Stimulated activated CD4-positive, alpha-beta T cell treated with anti-CD3 and anti-CD28 coated beads, Interleukin-2, amount 100 ng/mL, for 24 hours (primary cell): ENCODE measurements at places on chromosomes 5 and 9.

DNA sequence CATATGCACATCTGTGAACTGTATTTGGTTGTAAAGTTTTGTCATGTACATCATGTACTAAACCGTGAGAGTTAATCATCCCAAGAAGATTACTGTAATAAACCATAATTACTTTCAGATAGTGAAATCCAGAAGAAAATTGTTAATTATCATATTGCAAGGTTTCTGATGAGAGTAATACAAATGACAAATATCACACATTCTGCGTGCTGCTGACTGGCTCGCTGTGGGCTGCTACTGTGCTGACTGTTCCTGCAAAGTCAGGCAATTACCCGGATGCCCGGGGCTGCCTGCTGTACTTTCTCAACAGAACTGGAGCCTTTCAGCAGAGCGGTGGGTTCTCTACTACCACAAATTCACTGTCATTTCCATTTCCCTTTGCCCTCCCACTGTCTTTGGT, 68.3 kb downstream of the SMARCA2 start:
- no peak for DNase-seq

GRCh38 chr5:19241690-19242089, 746.3 kb downstream of the CDH18 start:
- no peak for DNase-seq

- DNase-seq = no peak
Measured at GRCh38 chr9:115084709-115085108, 33.2 kb downstream of the TNC start.

DNA sequence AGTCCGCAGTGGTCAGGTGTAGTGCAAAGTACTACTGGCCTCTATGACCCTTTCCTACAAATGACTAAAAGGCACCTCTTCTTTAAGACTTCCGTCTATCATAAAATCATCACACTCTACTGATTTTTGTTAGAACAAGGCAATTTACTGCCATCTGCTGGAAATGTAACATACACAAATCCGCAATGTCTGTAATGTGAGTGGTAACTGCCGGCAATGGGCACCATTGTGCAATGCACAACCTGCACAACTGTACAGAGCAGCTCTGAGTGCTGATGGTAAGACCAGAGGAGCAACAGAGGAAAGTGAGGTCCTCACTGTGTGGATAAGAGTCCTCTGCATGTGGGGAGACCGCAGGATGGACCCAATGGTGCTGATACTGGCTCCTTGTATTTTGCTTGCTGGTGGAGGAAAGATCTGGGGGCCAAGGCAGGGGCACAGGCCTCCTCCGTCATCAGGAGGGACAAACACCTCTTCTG, 103.7 kb downstream of the ATPSCKMT start:
- DNase-seq = no peak

DNA sequence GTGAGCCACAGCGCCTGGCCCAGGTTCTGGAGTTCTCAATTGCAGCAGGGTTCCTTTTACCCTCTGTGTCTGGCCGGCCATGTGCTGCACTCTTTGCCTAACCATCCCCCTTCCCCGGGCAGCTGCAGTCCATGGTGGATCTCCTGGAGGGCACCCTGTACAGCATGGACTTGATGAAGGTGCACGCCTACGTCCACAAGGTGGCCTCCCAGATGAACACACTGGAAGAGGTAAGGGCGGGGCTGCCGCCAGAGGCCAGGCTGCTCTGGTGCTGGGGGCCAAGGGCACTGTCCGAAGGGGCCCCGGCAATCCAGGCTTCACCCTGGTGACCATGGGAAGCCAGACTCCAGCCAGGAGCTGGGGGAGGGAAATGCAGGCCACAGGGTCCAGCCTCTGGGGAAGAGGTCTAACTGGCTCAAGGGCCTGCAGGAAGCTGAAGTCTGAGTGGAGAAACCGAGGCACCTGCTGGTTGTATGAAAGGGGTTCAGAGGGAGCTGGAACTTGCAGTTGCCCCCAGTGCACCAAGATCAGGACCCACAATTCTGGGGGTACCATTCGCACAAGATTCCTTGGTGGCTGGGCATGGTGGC, 18.1 kb downstream of the OLFML2A start:
- no peak for DNase-seq

GRCh38 chr9:113486327-113486726, 22.8 kb downstream of the RGS3 start:
- no peak for DNase-seq

DNA sequence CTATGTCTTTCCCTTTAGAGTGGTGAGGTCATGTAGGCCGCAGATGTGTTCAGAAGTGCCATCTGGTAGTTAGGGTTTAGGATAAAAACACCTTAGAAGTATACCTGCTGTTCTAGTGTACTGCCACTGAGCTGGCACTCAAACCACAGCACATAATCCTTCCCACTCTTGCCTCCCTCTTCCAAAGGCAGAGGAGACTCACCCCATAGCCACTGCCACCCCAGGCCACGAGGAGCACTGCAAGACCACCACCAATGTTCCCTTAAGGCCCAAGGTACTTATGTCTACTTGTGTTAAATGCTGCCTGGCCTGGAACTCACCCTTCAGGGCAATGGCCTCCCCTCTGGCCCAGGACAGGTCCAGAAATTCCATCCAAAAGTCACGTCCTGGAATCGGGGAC, 379.5 kb upstream of the EDIL3 start:
- DNase-seq = no peak

GRCh38 chr5:175809531-175810121, 61.8 kb upstream of the CPLX2 start:
- no peak for DNase-seq

DNA sequence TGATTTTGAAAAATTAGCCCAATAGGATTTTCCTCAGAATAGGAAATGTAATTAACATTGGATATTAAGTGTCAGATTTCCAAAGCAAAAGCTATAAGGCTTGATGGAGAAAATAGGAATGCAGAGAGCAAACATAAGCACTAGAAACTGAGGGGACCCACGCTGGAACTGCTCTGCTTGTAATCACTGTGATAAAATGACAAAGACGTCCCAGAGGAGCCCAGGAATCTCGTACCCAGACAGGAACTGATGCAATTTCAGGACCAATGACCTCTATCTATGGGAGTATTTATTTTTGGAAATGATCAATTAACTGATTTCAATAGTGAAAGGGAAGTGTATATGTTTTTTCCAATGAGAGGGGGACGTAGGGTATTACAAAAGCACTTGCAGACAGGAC, 714.5 kb upstream of the WWC1 start:
- DNase-seq = no peak

DNA sequence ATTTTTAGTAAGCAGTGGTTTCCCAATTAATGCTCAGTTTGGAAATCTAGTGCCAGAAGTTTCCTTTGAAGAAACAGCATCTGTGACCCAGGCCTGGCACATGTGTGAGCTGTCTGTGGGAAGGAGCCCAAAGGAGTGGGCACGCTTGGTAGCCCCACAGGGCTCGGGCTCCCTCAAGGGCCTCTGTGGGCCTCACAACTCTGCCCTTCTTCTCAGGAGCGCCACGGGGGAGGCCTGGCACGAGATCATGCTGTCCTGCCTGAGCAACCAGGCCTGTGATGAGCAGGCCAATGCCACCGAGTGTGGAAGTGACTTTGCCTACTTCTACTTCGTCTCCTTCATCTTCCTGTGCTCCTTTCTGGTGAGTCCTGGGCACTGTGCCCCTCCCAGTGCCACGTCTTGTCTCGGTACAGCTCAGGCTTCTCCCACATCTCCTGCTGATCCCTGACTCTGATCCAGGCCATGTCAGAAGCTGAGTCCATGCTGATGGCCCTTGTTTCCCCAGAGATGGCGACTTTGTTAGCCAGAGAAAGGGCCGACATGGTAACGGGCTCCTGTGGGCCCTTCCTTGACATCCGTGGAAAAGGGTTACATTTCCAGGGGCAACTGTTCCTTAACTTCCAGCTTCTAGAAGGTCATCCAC, 200.4 kb downstream of the CACNA1B start:
- no peak for DNase-seq

GRCh38 chr5:74075501-74076484, 449.8 kb downstream of the ARHGEF28 start:
- no peak for DNase-seq

- no peak for DNase-seq
Measured at GRCh38 chr5:116585227-116585626, 10.6 kb upstream of the SEMA6A start.

DNA sequence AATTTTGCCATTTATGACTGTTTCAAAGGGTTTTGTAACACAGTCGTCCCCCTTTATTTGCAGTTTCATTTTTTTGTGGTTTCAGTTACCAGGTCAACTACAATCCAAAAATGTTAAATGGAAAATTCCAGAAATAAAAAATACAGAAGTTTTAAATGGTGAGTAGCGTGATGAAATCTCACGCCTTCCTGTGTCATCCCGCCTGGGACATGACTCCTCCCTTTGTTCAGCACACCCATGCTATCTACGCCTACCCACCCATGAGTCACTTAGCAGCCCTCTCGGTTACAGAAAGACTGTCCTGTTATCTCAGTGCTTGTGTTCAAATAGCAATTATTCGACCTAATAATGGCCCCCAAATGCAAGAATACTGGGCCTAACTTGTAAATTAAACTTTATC, 765.3 kb upstream of the ADAMTS16 start:
- DNase-seq = no peak

DNA sequence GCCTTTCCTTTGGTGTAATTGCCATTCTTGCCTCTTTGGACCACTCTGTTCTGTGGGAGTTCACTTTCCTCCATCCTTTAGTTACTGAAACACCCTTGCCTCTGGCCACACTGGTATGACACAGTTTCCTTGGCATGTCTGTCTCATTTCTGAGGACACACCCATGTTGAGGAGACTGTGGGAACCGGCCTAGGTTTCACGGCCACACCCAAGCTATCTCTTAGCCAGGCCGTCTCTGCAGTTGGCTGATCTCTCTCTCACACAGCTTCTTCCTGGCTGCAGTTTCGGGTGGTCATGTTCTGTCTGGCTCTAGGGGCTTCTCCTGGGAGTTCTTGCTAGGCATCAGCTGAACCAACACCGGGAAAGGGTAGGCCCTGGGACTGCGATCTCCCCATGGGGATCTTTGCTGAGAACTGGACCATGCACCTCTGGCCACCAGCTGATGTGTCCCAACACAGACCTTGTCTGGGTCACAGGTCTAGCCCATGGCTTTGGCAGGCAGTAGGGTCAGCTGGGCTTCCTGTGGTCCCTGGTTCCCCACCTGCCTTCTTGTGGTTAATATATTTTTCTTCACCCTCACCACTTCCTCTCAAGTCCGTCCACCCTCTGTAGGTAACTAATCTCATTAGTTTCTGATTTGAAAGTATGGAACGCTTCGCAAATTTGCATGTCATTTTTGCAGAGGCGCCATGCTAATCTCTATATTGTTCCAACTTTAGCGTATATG, 24.9 kb downstream of the ARHGEF37 start:
- no peak for DNase-seq

DNA sequence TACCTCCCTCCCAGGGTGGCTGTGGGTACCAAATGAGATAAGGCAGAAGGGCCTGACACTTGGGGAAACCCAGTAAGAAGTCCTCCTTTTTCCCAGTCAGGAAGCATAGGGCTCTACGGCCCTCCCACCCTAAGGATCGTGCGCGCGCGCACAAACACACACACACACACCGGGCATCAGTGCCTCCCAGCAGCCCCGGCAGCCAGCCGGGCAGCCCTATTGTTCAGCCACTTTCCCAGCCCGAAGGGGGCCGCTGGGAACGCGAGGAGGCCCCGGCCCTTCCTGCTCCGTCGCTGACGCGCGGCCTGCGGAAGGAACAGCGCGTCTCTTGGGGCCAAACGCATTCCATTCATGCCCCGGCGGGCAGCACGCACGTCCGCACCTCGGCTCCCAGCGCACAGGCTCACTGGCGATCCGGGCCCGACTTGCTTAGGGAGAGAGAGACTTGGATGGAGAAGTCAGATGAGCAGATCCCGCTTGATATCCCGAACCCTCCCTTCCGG, 22.6 kb downstream of the DUSP1 start:
- no peak for DNase-seq

DNA sequence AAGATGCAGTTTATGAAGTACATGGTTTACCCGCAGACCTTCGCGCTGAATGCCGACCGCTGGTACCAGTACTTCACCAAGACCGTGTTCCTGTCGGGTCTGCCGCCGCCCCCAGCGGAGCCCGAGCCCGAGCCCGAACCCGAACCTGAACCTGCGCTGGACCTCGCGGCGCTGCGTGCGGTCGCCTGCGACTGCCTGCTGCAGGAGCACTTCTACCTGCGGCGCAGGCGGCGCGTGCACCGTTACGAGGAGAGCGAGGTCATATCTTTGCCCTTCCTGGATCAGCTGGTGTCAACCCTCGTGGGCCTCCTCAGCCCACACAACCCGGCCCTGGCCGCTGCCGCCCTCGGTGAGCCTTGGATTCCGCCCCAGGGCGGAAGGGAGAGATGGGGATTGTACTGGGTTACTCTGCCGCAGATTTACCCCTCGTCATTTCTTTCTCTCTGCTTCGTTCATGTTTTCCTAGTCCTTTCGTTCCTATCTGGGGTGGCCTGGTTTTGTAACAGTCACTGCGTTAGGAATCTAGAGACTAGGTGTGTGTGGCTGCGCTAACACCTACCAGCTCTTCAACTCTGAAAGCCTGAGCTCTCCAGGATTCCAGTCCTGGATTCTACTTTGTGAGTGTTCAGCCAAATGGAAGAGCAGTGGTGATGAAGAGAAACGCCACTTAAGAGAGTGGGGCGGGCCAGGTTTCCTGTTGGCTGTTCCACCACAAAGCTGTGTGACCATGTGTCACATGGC, 638 bp downstream of the MRPS30 start:
- peak; percentile 49 for DNase-seq

GRCh38 chr5:11909471-11909870, 5.2 kb upstream of the CTNND2 start:
- DNase-seq = no peak

GRCh38 chr5:151068433-151069197, 12.2 kb downstream of the TNIP1 start:
- peak; percentile 69 for DNase-seq

DNA sequence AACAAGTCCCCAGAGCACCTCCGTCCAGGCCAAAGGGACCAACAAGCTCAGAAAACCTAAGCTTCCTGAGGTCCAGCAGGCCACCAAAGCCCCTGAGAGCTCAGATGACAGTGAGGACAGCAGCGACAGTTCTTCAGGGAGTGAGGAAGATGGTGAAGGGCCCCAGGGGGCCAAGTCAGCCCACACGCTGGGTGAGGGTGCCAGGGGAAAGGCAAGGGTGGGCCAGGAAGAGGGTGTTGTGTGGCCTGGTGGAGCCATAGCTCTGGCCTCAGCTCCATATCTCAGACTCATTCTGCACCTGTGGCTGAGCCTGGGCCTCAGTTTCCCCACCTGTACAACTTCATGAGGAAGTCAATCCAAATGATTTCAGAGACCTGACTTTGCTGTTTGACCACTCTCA, 20.7 kb downstream of the CD74 start:
- DNase-seq = no peak

- no peak for DNase-seq
Measured at GRCh38 chr5:149323210-149323609, 22.1 kb upstream of the GRPEL2 start.
